ENCODE measurements at places on chromosomes 7 and 10. TPM values are rescaled to one million over a fixed set of nuclear protein-coding genes. Genes with fewer than 3 reads are reported as not detected.

DNA sequence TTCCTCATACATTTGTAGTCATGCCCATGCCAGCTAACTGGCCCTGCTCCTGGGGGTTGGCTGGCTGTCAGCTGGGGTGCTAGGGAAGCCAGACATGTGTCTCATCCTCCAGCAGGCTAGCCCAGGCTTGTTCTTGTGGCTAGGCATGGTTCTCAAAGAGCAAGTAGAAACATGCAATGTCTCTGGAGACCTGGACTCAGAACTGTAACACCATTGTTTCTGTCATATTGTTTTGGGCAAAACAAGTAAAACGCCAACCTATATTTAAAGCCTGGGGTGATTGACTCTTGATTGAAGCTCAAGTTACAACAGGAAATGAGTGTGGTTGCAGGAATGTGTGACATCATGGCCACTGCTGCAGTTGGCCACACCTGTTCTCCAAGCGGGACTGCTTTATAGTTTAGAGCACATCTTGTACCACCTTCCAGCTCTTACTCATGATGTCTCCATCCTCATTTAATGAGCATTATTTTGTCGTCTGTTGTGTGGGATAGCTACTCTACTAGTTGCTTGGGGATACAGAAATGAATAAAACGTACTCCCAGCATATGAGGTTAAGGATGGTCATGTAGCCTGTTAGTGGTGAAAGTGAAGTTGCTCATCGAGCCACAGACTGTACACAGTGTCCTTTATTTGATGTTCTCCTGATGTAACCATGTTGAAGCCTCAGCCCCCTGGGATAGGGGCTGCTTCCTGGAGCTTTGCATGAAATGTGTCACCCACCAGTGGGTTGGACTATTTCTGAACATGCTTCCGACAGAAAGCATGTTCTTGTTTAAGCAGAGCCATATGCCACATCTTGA is 168.4 kb downstream of the SORCS3 start:
- no peaks in the 10 kb centered on the region for H3K4me1 ChIP-seq
- no peaks in the 10 kb centered on the region for H3K36me3 ChIP-seq
- H3K27me3 ChIP-seq: peaks cover 5% of the 10 kb centered on the region
- no peak overlapping the region for H3K27ac ChIP-seq
- DNase-seq: no peak

DNA sequence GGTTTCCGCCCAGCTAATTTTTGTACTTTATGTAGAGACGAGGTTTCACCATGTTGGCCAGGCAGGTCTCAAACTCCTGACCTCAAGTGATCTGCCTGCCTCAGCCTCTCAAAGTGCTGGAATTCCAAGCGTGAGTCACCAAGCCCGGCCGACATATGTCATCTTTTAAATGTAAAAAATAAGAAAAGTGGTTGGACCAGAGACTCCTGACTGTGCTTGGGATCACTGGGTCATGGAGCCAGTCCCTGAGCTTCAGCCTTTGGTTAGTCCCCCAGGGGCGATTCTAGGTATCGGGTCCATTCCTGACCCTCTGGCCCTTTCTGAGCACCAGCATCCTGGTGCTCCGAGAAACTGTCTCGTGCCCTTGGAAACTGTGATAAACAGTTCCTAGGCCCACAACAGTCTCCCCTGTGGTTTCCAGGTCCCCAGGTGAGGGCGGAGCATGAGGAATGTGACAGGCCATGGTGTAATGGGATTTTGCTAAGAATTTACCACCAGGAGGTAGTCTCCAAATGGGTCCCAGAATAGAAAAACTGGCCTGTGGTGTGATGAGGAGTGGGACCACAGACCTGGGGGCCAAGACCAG is 32.8 kb downstream of the UBTD1 start:
- no peak for DNase-seq
- no peaks in the 10 kb centered on the region for H3K27me3 ChIP-seq
- H3K4me3 ChIP-seq: no peak overlapping the region
- peaks cover 6% of the 10 kb centered on the region for H3K4me1 ChIP-seq
- H3K27ac ChIP-seq: peak overlapping the region; percentile 75

DNA sequence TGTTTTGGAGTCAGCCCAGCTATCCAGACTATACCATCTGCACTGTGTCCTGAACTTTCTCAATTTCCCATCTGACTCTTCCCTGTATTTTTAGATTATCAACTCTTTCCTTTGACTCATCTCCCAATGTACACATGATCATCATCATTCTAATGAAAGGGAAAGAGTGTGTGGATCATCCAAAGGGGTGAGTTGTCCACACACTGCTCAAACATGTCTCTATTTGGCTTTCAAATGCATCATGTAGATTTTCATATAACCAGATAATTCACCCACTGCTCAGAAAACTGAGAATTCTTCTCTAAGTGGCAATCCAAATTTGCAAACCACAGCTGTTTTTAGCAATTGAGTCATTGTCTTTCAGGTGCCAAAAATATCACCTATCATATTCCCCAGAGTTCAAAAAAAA is 190.2 kb upstream of the HPS1 start:
- no peaks in the 10 kb centered on the region for H3K27me3 ChIP-seq
- DNase-seq: no peak
- H3K4me3 ChIP-seq: no peak overlapping the region
- no peaks in the 10 kb centered on the region for H3K4me1 ChIP-seq
- H3K36me3 ChIP-seq: no peaks in the 10 kb centered on the region

- H3K4me1 ChIP-seq: peaks cover 5% of the 10 kb centered on the region
- no peak for DNase-seq
- no peak overlapping the region for H3K4me3 ChIP-seq
- peaks cover 3% of the 10 kb centered on the region for H3K27me3 ChIP-seq
- no peak overlapping the region for H3K27ac ChIP-seq
Measured at GRCh38 chr7:135731-136645, 56.4 kb upstream of the FAM20C start.

GRCh38 chr10:34150103-34150502 is 665.0 kb downstream of the PARD3 start:
- no peaks in the 10 kb centered on the region for H3K27me3 ChIP-seq
- DNase-seq: no peak
- H3K4me3 ChIP-seq: no peak overlapping the region
- peaks cover 17% of the 10 kb centered on the region for H3K4me1 ChIP-seq
- H3K36me3 ChIP-seq: peaks cover 2% of the 10 kb centered on the region

DNA sequence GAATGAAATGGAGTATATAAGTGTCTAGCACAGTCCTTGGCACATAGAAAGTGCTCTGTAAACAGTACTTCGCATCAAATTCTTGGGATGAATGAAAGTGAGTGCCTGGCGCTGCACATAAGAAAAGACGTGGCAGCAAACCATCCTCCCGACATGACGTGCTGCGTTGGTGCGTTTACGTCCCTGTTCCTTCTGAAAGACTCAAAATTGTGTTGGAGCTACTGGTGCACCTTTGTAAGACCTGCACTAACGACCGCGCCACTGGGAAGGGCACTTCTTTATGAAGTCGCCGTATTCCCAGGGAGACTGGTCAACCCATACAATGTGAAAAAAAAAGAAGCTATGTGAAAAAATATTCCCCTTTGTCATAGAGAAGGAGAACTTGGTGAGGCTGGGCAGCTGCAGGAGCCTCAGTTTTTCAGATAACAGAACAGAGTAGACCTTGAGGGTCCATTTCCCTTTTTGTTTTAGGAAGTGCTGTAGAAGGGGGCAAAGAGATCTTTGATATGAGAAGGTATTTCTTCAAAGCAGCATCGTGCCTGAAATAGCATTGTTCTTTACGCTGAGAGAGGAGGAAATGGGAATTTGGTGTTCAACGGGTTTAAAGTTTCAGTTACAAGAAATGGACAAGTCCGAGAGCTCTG is 91.7 kb downstream of the PTPRE start:
- peaks cover 9% of the 10 kb centered on the region for H3K27me3 ChIP-seq
- peaks cover 38% of the 10 kb centered on the region for H3K4me1 ChIP-seq
- no peak for DNase-seq
- no peak overlapping the region for H3K4me3 ChIP-seq
- no peaks in the 10 kb centered on the region for H3K36me3 ChIP-seq

- H3K27ac ChIP-seq: no peak overlapping the region
- no peaks in the 10 kb centered on the region for H3K4me1 ChIP-seq
- no peak overlapping the region for H3K4me3 ChIP-seq
- peaks cover 12% of the 10 kb centered on the region for H3K27me3 ChIP-seq
- H3K36me3 ChIP-seq: no peaks in the 10 kb centered on the region
Measured at GRCh38 chr7:38154278-38154677, 23.8 kb upstream of the STARD3NL start.

DNA sequence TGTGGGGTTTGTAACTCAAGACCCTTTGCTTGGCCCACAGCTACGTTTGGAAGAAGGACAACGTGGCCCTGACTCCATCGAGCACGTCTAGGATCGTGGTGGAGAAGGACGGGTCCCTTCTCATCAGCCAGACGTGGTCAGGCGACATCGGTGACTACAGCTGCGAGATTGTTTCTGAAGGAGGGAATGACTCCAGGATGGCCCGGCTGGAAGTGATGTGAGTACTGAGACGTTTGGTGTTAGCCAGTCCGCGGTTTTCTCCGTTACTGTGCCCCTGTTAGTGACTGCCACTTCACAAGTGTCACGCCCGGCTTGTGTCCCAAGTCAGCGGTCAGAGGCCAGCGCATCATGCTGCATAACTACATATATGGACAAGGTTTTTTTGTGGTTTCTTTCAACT is 673.3 kb downstream of the SDK1 start:
- H3K27ac ChIP-seq: no peak overlapping the region
- H3K36me3 ChIP-seq: peaks cover 23% of the 10 kb centered on the region
- H3K27me3 ChIP-seq: no peaks in the 10 kb centered on the region
- H3K4me3 ChIP-seq: no peak overlapping the region

DNA sequence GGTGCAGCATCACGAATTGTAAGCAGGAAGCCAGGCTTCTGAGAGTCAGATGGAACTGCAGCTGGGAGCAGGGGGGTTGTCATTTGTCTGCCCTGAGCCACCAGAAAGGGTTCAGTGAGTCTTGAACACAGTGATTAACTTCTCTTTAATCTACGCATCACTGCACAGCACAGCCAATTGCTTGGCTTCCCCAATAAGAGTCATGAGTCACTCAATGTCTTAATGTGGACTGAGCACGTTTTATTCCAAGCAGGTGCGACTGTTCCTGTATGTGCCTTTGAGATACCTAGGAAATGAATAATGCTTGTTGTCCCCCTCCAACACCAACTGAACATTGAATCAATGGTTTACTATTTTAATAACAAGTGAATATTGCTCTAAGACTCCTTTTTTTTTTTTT is 26.0 kb upstream of the PLEKHA1 start:
- DNase-seq: no peak
- H3K4me1 ChIP-seq: peaks cover 41% of the 10 kb centered on the region
- H3K27me3 ChIP-seq: no peaks in the 10 kb centered on the region
- H3K27ac ChIP-seq: peak overlapping the region; percentile 69

DNA sequence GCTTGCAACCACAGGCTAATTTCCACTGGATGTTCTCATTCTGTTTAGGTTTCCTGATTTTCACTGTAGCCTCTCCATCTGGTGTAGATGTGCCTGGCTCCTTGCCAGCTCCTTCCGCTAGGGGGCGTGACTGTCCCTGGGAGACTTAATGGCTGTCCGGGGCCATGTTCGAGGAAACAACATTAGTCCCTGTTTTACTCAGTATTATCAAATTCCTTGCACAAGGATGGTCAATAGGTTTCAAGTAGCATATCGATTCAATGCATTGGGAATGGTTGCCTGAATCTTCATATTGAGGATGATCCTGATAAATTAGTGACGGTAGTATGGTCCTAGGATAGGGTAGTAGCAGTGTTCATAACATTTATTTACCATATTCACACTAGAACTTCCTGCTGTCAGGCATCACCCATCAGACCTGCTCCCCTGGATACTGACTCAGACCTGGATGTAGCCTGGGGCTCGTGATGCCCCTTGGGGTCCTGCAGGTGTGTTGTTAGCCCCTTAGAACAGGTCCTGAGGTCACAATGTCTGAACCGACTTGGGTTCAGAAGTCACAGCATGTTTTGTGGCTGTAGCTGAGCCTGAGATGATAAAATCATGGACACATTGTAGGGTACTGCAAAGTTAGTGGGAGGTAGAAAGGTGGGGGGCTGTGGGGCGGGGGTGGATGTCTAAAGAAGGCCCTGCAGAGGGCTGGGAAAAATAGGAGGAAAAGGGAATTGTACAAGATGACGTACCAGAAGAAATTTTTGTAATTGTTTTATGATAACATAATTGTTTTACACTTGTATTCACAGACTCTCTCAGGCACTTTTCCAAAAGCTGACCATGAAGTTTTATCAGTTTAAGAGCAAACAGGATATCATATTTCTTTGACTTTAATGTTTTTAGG is 8.9 kb upstream of the EXOC6 start:
- H3K4me1 ChIP-seq: peaks cover 10% of the 10 kb centered on the region
- no peaks in the 10 kb centered on the region for H3K36me3 ChIP-seq
- DNase-seq: peak; percentile 60
- H3K27me3 ChIP-seq: no peaks in the 10 kb centered on the region

DNA sequence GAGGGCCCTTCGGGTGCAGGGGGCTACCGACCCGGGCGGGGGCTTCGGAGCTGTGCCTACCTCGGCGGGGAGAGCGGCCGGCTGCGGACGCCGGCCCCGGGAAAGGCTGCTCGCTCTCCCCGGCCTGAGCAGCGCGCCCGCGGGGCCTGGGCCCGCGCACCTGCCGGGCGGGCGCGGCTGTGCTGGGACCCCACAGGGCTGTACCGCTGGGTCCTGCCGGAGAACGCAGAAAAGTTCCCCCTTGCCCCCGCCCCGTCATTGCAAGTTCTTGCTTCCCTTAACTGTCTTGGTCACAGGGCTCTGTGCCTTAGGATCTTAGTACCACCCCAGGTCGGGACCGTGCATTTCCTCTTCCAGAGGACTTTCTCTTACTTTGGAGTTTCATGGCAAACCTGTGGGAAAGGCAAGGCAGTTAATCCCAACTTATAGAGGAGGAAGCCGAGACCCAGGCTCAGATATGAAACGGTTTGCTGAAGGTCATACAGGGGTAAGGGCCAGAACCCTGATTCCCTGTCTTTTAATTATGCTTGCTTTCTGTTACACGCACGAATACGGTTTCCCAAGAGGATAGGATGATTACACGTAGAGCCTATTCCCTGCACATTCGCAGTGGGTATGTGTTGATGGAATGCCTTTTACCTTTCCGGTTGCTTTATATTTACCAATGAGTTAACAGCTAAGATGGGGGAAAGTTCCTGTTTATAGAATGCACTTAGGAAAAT is 652 bp downstream of the PCGF5 start:
- H3K4me1 ChIP-seq: peaks cover 11% of the 10 kb centered on the region
- no peaks in the 10 kb centered on the region for H3K36me3 ChIP-seq
- DNase-seq: no peak
- H3K4me3 ChIP-seq: peak overlapping the region; percentile 88
- peaks cover 42% of the 10 kb centered on the region for H3K27me3 ChIP-seq
- H3K27ac ChIP-seq: no peak overlapping the region

DNA sequence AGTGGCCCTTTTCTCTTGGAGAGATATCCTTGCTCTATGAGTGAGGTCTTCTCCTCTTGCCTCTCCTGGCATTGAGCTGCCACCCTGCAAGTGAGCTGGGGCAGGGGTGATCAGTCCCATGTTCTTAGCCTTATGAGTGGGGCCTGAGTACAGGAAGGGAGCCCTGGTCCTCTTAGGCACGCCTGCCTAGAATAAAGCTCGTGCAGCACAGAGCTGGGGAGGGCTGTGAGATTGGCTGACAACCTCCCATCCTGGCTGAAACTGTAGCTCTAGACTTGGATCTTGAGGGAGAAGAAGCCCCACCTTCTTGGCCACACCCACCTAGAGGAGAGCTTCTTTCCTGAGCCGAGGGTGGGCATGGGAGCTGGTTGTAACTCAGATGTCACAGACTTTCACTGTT is 305.0 kb upstream of the ZNF32 start:
- H3K4me3 ChIP-seq: no peak overlapping the region
- H3K27me3 ChIP-seq: peaks cover 1% of the 10 kb centered on the region
- no peak for DNase-seq
- no peaks in the 10 kb centered on the region for H3K4me1 ChIP-seq
- H3K36me3 ChIP-seq: no peaks in the 10 kb centered on the region
- no peak overlapping the region for H3K27ac ChIP-seq

GRCh38 chr10:77832238-77832637 is 94.3 kb downstream of the DLG5 start:
- no peaks in the 10 kb centered on the region for H3K27me3 ChIP-seq
- H3K4me1 ChIP-seq: peaks cover 8% of the 10 kb centered on the region

The MYPN gene
- not detected for total RNA-seq

The IRF5 gene
- not detected for total RNA-seq

The EGFR gene
- total RNA-seq: 2.3 TPM

The ZNF746 gene
- total RNA-seq: 21.9 TPM

The RAMP3 gene
- not detected for total RNA-seq
